Stimulated activated CD8-positive, alpha-beta memory T cell treated with anti-CD3 and anti-CD28 coated beads, Interleukin-2, amount 100 ng/mL, for 1 hour (primary cell): ENCODE measurements at places on chromosomes 2 and 18.

GRCh38 chr2:190584980-190585661 lies 50.6 kb upstream of the NEMP2 start:
- DNase-seq: no peak

DNA sequence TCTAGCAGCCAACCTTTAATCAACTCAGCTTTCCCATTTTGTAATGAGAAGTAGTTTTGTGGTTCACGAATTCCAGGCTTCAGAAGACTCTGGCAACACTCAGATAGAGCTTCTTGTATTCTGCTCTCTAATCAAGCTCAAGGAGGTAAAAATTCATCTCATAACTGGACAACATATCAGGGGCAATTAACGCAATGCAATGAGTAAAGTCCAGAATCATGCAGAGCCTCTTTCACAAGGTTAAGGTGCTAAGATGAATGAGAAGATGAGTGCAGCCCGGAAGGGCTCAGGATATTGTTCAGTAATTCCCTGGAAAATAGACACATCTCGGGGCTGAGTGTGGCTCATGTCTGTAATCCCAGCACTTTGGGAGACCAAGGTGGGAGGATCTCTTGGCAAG lies 527.7 kb downstream of the SOX11 start:
- no peak for DNase-seq

- DNase-seq: no peak
These were observed 8.8 kb downstream of the IWS1 start for GRCh38 chr2:127517465-127517864.

GRCh38 chr2:239700686-239701345 lies 300.0 kb upstream of the HDAC4 start:
- no peak for DNase-seq
